ENCODE measurements at places on chromosomes 1 and 21.

DNA sequence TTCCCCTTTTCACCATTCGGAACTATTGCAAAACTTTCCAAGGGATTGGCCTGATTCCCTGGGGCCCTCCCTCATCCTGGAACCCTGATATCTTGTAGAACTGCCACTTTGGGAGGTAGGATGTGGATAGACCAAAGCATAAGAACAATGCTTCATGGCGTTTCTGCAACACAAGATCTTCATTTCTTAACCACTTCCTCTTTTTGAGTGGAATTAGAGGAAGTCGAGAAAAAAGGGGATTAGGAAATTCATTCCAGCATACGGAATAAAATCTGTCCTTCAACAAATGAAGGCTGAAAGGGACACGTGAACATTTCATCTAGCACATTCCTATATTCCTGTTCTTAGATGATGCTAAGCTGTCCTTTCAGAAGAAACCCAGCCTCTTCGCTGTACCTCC lies 149.3 kb downstream of the HUNK start:
- no peak for DNase-seq

- no peak for DNase-seq
Measured at GRCh38 chr21:41119901-41120300, 48.1 kb upstream of the BACE2 start.

- DNase-seq, result no peak
Measured at GRCh38 chr21:43989401-43989800, 22.7 kb upstream of the TRAPPC10 start.

GRCh38 chr1:206461602-206462455 lies 8.4 kb upstream of the IKBKE start:
- peak; percentile 35 for DNase-seq

GRCh38 chr1:7278045-7278444 lies 492.8 kb downstream of the CAMTA1 start:
- no peak for DNase-seq

GRCh38 chr1:13651279-13651678 lies 48.7 kb upstream of the PRDM2 start:
- DNase-seq, result no peak

DNA sequence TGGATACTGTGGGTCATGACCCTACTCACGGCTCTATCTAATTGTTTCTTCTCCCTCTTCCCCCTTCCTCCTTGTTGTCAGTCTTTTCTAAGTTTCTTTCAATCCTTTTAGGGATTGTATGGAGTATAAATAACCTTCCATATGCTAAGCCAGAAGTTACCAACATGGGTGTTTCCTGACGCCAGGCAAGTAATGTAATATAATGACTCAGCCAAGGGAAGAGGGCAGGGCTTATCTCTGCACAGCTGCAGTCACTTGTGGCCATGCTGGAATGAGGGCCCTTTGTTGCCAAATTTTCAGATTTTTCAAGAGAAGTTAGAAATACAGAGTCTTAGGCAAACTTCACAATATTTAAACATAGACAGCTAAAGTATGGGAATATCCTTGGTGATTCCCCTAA lies 194.6 kb downstream of the ST6GALNAC3 start:
- DNase-seq, result peak; percentile 27

GRCh38 chr1:40384413-40384762 lies 10.9 kb downstream of the SMAP2 start:
- no peak for DNase-seq

DNA sequence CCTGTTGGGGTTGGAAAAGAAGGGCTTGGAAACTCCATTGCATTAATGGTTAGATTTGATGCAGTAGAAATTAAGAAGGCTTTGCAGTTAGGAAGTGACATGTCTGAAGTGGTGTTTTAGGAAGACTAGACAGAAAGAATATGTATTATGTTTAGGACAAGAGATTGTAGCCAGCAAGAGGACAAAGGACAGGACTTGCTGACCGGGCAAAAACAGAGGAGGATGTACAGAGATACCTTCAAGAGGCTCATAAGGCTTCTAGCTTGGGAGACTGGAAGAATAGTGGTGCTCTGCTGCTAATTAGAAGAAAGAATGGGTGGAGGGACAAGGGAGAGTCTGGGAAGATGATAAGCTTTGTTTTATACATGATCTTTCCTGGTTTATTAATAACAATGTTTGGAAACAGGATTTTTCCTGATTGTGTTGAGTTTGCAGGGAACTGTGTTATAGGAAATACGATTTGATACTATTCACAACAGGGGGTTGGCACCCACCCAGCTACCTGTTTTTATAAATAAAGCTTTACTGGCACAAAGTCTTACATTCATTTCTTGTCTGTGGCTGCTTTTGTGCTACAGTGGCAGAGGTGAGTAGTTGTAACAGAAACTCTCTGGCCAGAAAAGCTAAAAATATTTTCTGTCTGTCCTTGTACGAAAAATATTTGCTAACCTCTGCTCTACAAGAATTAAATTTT lies 37.1 kb upstream of the TMCO2 start:
- no peak for DNase-seq

DNA sequence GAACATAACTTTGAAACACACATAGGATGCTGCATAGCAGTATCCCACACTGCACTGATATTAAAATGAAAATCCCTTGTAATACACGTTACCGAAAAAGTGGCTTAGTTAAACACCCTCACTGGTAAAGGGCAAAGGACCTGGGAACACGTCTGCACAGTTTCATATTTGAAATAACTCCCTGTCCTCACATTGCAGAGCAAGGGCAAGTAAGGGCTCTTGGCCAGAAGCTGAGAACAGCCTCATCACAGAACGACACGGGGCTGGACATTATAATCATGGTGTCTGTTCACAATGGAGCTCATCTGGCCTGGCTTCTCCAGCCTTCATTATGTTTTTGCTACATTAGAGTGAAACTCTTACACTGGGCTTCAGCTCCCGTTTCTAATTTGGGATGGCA lies 207.0 kb downstream of the PCP4 start:
- no peak for DNase-seq

- DNase-seq, result no peak
Measured at GRCh38 chr1:70674941-70675685, 264.0 kb downstream of the CTH start.

DNA sequence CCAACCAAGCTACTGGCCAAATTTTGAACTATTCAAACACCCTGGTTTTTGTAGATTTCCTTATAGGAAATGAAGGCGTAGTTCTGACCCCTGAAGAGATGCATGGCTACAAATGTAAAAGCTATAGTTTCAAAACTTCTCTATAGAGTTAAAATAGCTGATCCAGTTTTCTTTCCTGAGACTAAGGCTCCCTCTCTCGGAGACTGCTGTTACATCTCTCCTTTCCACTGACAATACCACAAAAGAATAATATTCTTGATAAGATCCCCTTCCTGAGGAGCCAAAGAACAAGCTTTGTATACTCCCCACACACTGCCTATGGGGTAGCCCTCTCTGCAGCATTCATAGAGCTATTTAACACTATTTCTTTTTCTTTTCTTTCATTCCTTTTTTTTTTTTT lies 6.7 kb upstream of the CFAP126 start:
- DNase-seq, result no peak

DNA sequence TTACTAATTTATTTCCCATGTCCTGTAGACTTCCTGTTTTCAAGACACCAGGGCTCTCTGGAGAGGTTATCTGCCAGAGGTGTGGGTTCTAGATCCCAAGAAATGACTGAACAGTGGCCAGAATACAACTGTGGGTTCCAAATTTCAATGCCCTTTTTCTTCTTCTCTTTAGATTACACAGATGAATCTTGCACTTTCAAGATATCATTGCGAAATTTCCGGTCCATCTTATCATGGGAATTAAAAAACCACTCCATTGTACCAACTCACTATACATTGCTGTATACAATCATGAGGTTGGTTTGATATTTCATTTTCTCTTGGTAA lies 15.0 kb downstream of the IFNAR2 start:
- DNase-seq, result no peak

- no peak for DNase-seq
Measured at GRCh38 chr1:119737040-119737682, 25.4 kb downstream of the PHGDH start.

- no peak for DNase-seq
Measured at GRCh38 chr1:164310166-164310565, 248.8 kb upstream of the PBX1 start.

DNA sequence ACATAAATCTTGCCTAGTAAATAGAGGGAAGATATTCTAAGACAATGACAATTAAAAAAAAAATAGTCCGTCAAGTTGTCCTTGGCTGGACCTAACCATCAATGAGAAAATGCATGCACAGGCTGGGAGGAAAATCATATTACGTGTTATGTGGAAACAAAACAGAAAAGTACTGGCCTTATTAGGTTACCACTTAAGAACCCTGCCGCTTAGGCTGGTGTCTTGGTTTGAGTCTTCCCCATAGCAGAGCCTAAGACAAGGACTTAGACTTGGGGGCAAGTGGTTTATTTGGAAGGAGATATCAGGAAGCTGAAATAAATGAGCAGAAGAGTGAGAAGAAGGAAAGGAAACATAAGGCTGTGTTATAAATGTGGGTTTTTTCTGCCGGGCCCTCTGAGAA lies 186.4 kb downstream of the MRPL39 start:
- DNase-seq, result no peak

DNA sequence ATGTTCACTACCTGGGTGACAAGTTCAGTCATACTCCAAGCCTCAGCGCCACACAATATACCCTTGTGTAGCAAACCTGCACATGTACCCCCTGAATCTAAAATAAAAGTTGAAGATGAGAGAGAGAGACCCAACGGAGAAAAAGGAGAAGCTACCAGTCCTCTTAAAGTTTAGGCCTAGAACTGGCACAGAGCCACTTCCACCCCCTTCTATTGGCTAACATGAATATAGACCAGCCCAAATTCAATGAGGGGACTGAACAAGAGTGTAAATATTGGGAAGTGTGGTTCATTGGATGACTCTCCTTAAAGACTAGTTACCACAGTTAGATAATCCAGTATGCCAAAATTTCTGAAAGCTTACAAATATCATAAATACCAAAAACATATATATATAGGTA lies 139.9 kb upstream of the ATP1B1 start:
- no peak for DNase-seq

DNA sequence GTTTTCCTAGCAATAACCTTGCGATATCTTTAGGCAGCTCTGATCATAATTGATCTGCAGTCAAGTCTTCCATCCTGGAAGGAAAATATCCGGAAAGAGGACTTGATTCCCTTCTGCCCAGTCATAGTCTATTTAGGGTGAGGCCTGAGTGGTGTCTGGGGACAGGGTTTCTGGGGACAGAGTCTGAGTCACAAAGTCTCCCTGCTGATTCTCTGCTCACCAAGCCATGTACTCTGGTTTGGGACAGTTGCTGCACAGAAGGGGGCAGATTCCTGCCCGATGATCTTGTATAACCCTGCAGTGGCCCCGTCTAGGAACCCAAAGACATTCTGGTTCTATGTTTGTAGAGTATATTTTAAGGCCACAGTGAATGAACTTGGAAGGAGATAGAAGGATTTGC lies 178.8 kb downstream of the KCNJ6 start:
- no peak for DNase-seq

DNA sequence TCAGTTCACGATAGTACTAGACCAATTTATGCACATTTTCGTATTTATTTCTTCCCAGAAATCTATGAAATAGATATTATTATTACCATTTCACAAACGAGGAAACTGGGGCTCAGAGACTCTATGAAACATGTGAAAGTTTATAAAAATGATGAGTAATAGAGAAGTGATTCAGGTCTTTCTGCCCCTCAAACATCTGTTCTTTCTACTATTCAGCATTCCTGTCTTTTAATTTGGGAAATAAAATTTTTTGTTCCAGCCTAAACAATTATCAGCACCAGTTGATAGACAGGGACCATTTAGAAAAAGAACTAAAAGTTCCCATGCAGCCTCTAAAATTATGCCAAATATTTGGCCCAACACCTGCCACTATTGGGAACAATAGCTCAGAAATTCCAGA lies 585.1 kb downstream of the PTPRC start:
- DNase-seq, result no peak

DNA sequence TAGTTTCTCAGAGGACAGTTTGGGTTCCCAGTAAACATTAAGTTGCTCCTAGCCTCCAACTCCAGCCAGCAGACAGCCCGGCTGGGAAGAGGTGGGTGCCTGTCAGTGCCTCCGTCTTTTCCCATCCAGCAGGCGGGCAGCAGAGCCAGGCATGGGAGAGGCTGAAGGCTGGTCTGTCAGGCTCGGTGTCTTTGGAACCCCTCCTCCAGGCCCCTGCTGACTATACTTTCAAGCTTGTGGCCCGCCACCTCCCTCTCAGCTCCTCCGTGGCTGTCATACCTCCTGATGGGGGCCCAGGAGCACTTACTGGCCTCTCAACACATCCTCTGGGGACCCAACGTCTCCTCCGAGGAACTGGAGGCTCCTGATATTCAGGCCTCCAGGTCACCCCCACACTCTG lies 140.9 kb downstream of the ACTL8 start:
- no peak for DNase-seq

- DNase-seq, result no peak
Measured at GRCh38 chr1:246275036-246275435, 232.0 kb downstream of the SMYD3 start.

GRCh38 chr1:40059960-40060750 lies 19.6 kb downstream of the CAP1 start:
- peak; percentile 57 for DNase-seq

DNA sequence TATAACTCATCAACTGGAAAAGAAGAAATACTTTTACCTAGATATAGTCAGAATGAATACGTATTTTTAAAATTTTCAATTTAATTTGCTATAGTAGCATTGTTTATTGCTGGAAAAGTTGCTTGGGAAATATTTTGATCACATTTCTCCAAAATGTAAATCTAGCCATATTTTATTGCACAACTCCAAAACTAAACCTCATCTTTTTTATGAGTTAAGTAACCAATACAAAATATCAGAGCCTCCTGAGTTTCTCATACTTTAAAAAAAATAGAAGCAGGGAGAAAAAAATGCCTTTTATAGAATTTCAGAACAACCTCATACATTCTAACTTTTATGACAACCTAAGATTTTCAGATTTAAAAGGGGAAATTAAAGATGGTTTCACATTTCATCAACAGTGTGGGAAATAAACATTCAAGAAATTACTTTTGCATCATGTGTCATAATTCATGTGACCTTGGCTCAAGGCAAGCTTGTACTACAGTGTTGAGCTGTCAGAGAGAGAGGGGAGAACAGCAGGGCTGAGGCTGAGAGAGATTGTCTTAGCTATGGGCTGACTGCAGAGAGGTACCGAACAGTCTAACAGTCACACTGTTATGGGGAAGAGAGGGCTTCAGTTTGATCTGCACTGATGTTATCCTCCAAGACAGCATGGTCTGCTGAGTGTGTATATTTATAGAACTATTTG lies 519.0 kb downstream of the LTN1 start:
- no peak for DNase-seq

- DNase-seq, result no peak
Measured at GRCh38 chr21:26070822-26071425, 99.6 kb downstream of the APP start.

DNA sequence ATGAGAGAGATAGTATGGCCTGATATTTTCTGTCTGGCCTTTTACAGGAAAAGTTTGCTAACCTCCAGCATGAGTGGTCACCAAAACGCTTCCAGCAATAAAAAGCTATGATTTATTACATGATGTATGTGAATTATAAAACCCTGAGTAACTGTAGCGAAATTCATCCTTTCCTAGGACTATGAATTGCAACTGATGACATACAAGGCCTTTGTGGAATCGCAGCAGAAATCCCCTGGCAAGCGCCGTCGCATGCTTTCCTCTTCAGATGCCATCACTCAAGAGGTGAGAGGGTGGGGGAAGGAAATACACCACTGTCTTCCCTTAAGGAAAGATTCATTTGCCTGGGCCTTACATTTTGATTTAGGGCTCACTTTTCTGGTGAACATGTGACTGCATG lies 117.9 kb downstream of the MACF1 start:
- DNase-seq, result no peak
